Activated CD8-positive, alpha-beta memory T cell treated with anti-CD3 and anti-CD28 coated beads for 1 hour (primary cell): ENCODE measurements at places on chromosomes 1 and 21.

DNA sequence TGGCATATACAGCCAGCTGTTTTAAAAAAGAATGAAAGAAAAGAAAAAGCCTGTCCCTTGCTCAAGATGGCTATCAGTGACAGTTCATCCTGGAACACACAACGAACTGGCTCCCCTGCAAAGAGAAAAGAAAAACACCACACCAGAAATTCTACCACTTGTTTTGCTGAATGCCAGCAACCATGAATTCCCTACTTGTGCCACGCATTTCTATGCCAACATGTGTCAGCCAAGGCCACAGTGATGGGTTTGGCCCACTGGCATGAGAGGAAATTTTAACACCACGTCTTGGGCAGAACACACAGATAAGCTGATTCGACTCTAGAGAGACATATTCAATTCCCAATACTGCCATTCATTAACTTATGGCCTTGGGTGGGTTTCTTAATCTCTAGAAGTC lies 64.0 kb downstream of the CAPZB start:
- no peak for DNase-seq

DNA sequence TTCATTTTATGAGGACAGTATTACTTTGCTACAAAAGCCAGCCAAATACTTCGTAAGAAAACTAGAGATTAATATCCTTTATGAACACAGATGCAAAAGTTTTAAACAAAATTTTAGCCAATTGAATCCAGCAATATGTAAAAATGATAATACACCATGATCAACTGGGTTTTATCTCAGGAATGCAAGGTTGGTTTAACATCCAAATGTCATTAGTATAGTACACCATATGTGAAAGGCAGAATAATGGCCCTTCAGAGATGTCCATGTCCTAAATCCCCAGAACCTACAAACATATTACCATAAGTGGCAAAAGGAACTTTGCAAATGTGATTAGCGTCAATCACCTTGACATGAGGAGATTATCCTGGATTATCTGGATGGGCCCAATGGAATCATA lies 16.7 kb upstream of the KCNJ6 start:
- DNase-seq = no peak

GRCh38 chr1:91583326-91583755 lies 82.7 kb downstream of the CDC7 start:
- DNase-seq = no peak

DNA sequence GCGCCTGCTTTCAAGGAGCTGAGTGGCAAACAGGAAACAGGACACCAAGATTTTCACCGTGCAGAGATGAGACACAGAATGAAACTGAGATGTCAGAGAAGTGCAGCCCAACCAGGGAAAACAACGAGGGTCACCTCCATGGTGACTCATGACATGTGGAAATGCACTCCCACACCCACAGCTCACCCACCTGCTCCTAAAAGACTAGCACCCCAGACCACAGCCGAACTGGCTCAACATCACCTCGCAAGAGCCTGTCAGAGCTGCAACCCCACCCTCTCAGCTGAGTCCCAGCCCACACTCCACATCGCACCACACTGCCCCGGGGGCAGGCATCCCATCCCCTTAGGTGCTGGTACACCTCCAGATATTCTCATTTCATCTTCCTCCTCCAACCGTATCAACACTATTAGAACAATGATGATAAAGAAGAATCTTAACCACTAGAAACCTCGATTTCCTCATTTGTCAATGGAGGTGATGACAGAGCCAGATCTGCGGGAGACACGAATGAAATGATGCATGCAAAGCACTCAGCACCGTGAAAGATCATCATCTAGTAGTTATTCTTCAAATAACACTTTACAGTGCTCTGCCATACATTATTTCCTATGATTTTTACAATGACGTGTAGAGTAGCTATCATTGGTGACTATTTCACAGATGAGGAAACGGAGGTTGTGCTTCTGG lies 103.2 kb downstream of the DMRTB1 start:
- no peak for DNase-seq

DNA sequence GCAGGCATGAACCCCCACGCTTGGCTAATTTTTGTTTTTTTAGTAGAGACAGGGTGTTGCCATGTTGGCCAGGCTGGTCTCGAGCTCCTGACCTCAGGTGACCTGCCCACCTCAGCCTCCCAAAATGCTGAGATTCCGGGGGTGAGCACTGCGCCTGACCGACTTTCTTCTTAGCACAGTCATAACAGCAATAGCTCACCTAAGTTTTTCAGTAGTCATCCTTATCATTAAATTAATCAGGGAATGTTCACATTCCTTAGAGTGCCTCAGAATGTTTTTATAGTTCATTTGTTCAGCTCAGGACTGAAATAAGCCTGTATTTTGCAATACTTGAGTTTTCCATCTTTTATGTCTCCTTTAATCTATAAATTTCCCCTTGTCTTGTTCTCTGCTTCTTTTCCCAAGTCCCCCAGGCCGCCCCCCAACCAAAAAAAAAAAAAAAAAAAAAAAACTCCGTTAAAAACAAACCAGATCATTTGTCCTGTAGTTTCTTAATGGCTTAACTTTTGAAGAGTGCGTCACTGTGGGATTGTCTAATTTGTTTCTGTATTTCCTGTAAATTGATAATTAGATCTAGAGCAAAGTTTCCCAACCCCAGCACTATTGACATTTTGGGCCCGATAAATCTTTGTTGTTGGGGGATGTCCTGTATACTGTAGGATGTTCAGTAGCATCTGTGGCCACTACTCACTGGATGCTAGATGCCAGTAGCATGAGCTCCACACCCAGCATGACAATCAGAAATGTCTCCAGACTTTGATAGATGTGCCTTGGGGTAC lies 120.7 kb downstream of the ITSN1 start:
- no peak for DNase-seq

GRCh38 chr1:232822530-232822929 lies 17.3 kb downstream of the MAP10 start:
- DNase-seq = no peak

DNA sequence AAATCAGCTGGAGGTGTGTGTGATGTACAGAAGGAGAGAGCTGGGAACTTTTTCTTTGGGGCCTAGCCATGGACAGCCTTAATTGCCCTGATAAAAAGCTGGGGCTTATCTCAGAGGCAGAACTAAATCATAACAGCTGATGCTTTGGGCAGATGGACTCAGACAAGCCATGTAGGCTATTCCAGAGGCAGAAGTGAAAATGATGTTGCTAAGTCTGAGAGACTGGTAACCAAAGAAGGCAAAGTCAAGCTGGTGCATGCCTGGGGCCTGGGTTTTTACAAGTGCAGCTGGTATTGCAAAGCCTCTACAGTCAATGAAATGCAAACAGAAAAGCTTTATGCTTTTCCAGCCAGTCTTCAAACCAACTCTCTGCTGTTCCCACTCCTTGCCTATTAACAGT lies 39.0 kb upstream of the LMX1A start:
- no peak for DNase-seq

GRCh38 chr1:107135463-107135862 lies 5.4 kb upstream of the NTNG1 start:
- DNase-seq = no peak

DNA sequence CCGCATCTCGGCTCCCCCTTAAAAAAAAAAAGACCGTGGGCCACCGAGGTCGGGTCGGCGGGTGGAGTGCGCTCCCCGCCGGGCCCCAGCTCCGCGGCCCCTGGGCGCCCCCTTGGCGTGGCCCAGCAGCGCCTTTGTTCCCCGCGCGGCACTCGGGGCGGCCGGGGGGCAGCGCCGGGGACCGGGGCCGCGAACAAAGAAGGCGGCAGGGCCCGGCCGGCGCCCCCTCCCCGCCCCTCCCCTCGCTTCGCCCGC lies 571 bp downstream of the MARCKSL1 start:
- DNase-seq = no peak

DNA sequence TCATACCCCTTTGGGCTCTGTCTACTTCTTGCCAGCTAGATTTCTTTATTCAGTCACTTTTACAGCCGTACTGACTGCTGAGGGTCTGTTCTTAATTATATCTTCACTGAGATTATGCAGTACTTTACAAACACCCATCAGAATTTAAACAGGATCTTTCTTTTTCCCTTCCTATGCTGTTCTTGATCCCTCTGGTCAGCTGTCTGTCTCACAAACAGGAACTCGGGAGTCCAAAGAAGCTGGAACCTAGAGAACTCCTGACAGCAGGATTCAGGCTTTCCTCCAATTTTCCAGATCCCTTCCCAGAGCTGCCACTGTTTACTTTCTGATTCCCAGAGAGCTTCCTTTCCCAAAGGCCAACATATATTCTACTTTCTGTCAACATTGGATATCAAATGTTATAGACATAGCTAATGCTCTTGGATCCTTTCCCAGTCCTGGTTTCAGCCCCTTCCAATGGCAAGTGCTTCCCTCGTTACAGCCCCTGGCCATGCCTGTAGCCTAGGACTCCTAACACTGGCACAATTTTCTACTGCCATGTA lies 59.5 kb downstream of the ATP2B4 start:
- no peak for DNase-seq

DNA sequence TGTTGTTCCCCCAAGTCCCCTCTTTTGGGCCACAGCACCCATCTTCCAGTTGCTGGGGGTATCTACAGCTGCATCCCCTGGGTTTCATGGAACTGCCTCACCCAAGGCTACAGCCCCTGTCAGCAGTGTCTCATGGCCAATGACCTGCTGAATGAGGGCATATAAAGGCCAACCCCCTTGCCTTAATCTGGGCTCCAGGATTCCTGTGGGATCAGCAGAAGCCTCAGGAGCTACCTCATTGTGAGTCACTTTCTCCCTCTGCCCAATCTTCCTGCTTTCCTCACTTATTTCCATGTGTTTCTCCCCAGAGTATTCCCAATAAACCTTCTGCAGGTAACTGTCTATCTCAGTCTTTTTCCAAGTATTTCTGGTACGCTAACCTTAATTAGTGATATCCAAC lies 37.3 kb upstream of the SYT14 start:
- DNase-seq = no peak

GRCh38 chr1:61125263-61125662 lies 42.9 kb downstream of the NFIA start:
- no peak for DNase-seq

GRCh38 chr1:117838911-117839310 lies 90.5 kb downstream of the GDAP2 start:
- DNase-seq = no peak

DNA sequence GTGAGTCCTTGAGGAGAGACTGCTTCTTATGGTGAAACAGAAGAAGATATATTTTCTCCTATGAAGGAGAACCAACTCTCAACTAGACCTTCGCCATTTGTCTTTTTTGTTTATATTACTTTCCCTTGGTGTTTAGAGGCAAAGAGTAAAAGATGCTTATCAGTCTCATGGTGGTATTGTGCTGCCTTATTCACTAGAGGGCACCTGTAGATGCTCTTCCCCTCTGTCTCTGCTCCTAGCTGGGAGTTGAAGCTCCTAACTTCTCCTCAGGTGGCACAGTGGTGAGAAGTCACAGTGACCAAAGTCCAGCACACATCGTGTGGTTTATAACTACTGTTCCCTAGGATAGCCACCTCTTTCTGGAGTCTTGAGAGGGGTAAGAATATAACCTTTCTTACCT lies 1359.6 kb downstream of the PLA2G4A start:
- DNase-seq = no peak

DNA sequence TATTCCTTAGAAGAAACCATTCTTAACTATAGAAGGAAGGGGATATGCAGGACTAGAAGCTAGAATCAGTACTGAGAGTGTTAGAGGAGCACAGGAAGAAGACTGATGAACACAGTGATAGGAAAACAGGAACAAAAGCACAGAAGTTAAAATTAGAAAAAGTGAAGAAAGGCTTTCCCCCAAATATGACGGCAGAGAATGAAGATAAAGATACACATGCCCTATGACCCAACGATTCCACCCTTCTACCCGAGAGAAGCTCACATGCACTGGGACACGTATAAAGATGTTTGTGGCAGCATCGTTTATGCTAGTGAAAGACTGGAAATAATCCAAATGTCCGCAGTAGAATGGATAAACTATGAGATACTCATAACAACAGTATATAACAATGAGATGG lies 74.2 kb downstream of the DTL start:
- DNase-seq = no peak
